ENCODE measurements at places on chromosomes 1 and 21.

GRCh38 chr1:32105338-32105737 is 2.5 kb upstream of the KPNA6 start:
- DNase-seq = no peak

- DNase-seq = no peak
These were observed 1.7 kb downstream of the CDC14A start for GRCh38 chr1:100353988-100354387.

GRCh38 chr21:42732033-42732410 is 78.6 kb downstream of the PDE9A start:
- no peak for DNase-seq

DNA sequence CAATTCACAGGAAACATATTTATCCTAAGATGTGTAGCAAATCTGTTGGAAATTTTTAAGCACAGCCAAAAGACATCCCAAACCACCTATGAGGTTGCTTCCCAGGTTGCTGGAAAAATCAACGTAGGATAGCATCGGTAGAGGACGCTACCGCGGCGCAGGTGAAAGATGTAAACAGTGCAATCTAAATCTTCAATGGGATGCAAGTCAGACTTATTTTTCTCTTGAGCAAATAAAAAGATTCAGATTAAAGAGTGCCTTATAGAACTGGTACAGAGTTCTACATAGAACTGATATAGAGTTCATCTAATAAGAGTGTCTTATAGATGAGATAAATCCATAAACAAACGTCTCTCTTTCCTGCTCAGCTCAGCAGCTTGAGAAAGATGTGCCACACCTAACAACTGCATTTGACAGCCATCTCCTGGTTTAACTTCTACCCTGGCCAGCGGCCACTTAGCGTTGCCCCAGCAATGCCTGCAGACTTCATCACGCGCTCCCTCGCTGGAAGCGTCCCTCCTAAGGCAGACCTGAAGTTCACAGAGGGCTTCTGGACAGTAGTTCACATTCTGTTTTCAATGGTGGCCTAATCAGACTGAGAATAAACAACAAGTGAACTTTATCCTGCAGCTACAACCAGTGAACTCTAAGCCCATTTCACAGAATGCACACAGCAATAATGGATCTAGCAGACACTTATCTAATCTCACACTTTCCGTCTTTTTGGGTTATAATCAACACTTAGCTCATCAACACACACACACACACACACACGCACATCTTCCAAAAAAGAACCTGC is 164.5 kb downstream of the TOMM20 start:
- DNase-seq = no peak

DNA sequence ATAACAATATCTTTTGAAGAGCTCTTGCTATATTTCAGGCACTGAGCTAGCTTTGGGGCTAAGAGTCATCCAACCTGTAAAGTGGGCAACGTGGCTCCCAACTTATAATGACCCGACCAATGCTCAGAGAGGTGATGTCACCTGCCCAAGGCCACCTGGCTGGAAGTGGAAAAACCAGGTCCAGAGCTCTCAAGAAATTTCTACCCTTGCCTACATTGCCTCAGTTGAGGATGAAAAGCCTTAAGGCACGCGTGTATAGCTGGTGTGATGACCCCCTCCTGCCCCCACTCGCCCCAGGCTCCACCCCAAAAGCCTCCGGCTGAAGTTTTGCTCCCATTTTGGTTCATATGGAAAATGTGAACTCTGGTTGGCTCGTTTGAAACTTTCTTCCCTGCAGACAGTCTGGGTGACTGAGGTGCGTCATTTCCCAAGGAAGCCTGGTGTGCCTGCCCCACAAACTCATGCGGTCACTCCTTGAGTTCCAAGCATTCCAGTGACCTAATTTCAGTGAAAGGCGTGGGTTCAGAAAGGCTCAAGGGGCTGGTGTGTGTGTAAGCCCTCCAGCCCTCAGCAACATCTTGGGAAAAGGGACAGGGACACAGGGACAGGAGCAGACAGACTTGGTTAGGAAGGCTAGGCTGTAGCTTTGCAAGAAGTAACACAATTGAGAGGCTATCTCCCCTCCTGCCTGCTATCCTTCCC is 20.5 kb downstream of the HTR1D start:
- DNase-seq = peak; percentile 80

DNA sequence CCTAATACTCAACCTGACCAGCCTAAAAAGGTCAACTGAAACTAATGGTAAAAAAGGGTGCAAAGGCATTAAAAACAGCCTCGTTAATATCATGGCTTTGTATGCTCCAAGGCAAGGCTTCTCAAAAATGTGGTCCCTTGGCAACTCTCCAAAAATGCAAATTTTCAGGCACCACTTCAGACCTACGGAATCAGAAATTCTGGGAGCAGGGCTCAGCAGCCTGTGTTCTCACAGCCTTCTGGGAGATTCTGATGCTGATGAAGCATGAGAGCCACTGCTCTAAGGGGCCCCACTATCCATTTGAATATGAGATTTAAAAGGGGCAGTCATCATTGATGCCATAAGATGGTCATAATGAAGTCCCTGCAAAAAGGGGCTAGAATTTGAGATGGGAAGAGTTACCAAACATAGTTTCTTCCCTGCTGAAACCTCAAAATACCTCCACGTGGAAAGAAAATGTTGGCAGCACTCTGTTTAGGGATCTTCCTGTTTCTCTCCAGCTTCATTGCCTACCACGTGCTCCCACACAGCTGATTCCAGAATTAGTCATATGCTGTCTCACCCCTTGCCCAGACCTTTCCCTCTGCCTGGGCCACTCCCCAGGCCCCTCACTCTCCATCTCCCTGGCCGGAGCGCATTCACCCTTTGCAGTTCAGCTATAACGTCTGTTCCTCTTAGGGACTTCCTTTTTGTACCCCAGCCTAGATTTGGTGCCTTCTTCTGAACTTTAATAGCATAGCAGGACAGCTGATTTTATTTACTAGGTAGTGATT is 46.7 kb downstream of the PHC2 start:
- DNase-seq = peak; percentile 55

DNA sequence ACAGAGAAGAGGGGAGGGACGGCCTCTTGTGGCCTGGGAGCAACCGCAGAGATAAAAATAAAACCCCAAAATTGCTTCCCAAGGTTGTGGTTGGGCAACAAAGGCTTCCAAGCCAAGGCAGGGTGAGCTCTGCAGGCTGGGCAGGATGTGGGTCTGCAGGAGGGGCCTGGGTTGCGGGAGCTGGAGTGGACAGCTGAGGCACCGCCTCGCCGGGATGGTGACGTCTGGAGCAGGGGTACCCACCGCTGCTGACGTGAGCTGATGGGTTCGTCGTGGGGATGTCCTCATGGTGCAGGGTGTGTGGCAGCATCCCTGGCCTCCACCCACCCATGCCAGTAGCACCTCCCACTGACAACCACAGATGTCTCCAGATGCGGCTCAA is 3.7 kb downstream of the AURKAIP1 start:
- no peak for DNase-seq

GRCh38 chr1:239795304-239795703 is 296.4 kb upstream of the FMN2 start:
- no peak for DNase-seq

GRCh38 chr1:53321366-53321765 is 6.5 kb downstream of the LRP8 start:
- no peak for DNase-seq

DNA sequence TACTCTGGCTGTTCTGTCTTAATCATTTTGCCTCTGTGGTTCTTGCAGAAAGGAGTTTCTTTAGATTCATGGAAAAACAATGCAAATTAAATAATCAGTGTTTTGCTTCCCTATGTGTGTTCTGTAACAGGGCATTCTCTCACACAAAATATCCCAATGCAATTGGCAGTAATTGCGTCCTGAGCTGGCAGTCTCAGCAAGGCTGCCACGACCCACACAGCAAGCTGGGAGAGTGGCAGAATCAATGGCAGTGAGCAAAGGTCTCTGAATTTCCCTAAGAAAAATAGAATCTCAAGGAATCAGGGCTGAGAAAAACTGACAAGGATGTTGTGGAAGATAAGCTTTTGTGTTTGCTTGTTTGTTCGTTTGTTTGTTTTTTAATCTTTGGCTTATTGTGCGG is 198.1 kb upstream of the ST6GALNAC5 start:
- no peak for DNase-seq

DNA sequence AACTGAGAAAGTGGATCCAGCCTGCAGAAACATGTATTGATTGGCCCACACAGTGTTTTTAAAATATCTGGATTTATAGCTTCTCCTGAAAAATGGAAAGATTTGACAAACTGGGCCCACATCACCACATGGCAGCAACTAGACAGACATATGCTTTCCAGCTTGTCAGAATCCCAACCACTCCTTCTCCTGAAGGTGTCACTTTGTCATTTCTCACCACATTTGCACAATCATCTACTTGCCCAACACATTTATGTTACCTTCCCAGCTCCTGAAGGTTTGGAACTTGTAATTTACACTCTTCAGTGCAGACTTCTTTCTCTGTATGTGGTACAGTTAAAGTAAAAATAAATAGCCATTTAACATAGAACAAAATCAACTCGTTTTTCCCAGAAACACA is 126.1 kb upstream of the KIAA1614 start:
- no peak for DNase-seq

- no peak for DNase-seq
These were observed 326.2 kb downstream of the DUSP10 start for GRCh38 chr1:221415651-221416050.

DNA sequence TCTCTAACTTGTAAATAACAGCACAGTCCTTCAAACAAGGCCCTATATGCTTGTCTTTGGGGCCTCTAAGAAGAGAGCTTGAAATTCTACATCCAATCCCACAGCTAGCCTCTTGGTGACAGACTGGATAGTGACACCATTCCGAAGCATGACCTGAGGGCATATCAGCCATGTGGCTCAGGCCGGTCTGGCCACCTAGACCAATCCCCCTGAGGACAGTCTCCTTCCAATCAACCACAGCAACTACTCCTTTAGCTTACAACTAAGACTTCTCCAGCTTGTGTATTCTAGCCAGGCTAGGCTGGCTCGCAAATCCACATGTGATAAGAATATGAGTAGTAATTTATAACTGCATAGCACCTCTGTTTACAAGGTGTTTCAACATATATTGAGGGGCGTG is 14.0 kb downstream of the BCAR3 start:
- no peak for DNase-seq

DNA sequence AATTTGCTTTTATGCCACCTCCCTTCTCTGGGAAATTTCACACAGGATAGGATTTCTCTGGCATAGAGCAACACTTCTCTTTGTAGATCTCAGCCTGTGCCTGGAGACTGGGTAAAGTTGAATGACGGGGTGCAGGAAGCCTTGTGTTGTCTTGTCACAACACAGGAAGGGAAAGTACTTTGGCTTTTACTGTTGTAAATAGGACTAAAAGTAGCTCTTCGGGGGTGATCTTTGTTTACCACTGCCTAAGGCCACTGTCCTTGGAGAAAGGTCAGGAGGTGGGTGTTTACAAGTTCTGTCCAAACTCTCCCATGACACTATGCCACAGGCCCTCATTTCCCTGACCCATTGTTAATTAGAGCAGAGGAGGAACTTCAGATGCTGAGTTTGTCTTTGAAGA is 139.7 kb downstream of the FGGY start:
- DNase-seq = no peak

GRCh38 chr1:197441999-197442414 is 174.0 kb downstream of the CRB1 start:
- DNase-seq = no peak

DNA sequence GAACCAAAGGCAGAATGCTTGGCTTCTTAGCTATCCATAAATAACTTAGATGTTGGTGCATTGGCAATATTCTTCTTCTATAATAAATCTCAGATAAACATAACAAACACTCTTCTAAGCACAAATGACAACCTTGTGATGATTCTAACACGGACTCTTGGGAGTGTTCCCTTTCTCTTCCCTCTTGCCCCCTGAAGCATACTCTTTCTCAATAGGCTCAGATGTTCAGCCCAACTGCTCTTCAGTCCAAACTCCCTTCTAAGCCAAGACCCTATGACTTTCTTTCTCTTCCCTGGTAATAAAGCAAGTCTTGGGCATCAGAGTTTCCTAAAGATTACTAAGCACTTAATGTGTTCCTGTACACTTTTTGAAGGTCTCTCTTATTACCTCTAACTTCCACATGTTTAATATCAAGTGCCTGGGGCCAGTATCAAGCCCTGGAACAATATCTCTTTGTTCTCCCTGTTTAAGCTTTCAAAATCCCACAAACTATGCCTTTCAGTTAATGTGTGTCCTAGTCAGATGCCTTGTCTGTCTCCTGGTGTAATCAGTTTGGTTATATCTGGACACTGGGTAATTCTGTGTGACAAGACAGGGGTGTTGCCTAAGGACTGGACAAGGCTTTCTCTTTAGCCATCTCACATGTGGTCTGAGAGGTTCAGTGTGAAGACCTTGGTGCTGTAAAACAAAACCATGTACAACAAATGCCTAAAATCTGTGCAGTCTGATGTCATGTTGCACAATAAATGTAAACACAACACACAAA is 92.9 kb upstream of the IVNS1ABP start:
- no peak for DNase-seq

GRCh38 chr21:42809577-42810475 is 69.5 kb downstream of the WDR4 start:
- no peak for DNase-seq

- DNase-seq = no peak
These were observed 12.4 kb upstream of the POFUT2 start for GRCh38 chr21:45299864-45300785.

GRCh38 chr1:153430561-153430960 is 14.2 kb downstream of the S100A7A start:
- no peak for DNase-seq

- no peak for DNase-seq
These were observed 603.9 kb downstream of the AMY1C start for GRCh38 chr1:104353580-104353979.

GRCh38 chr1:24725209-24725651 is 20.0 kb upstream of the CLIC4 start:
- no peak for DNase-seq

DNA sequence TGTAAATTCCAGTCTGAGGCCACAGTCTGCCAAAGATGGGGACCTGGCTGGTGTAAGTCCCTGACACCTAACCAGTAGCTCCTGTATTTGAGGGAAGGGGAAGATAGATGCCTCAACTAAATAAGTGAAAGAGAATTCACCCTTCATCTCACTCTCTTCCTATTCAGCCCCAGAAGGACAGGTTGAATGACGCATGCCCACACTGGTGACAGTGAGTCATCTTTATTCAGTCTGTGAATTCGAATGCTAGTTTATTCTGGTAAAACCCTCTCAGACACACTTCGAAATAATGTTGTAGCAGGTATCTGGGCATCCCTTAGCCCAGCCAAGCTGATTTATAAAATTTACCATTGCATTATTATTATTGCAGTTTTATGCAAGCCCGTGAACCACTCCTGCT is 617.0 kb upstream of the PRMT6 start:
- no peak for DNase-seq

- no peak for DNase-seq
These were observed 21.5 kb downstream of the PRKACB start for GRCh38 chr1:84165601-84166000.

- DNase-seq = no peak
These were observed 688 bp upstream of the CHD5 start for GRCh38 chr1:6180707-6181311.

Data from BJ (cell line).